ENCODE measurements at places on chromosomes 5 and 9. TPM values are rescaled to one million over a fixed set of nuclear protein-coding genes. Genes with fewer than 3 reads are reported as not detected.

Gene SLC24A2
- total RNA-seq: 1.3 TPM

Gene GPR150
- total RNA-seq: 0.09 TPM

Gene FGF10
- total RNA-seq: 7.8 TPM

Gene KIF4B
- total RNA-seq: under 0.01 TPM

- no peak overlapping the region for H3K4me3 ChIP-seq
- no peak overlapping the region for H3K27ac ChIP-seq
- no peak for DNase-seq
- peaks cover 2% of the 10 kb centered on the region for H3K4me1 ChIP-seq
- no peaks in the 10 kb centered on the region for H3K36me3 ChIP-seq
Observed at GRCh38 chr9:93818827-93819472, 136.2 kb downstream of the BARX1 start.

Gene FBP2
- 105 TPM for total RNA-seq

Gene CCL28
- 0.22 TPM for total RNA-seq
